IPS DF 6.9 (cell line): ENCODE measurements at places on chromosomes 2 and 18.

DNA sequence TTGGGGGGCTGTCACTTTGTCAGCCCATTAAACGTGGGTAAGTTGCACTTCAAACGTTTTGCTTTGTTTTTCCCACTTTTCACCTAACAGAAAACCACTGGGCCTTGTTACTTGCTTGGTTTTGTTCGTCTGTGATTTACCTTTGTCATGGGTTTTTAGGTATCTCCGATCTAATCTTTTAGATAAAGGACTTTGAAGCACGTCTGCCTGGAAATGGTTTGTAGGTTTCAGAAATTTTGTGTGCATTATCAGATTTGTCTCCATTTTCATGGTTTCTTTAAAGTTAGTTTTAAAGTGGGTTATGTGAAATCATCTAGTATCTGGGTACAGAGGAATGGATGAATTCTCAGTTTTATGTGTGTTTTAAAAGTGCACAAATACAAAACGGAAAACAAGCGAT lies 6.4 kb downstream of the CTDP1 start:
- DNase-seq = no peak

DNA sequence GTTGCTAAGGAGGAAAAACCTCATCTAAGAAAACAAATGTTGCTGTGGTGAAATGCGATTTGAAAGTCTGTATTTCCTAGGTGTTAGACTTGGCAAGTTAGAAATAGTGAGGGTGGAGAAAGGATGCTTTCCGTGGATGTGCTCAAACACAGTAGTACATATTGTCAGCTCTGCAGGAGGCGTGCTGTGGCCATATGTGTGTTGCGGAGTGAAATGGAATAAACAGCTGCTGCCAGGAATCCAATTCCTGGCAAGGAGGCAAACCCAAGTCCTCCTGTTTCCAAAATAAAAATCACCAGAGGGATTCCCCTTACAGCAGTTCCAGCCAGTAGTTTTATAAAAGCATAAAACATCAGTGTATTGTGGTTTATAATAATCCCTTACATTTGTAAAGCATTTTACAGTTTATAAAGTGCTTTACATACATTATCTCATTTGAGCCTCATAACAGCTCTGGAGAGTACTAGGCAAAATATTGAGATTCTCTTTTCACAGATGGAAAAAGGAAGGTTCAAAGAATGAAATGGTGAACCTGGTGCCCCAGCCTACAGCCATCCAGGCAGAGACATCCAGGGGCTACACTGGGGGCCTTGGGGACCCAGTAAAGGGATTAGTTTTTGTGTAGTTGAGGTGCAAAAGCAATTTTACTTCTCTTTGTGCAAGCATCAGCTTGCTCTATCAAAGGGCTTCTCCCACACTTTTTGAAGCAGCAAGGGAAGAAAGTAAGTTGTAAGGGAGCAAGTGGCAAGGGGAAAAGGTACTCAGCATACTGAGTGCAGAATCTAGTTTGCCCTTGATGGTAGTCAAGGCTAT lies 206.0 kb downstream of the AGPS start:
- no peak for DNase-seq

- no peak for DNase-seq
These were observed 56.8 kb downstream of the SLC4A10 start for GRCh38 chr2:161681046-161681445.

DNA sequence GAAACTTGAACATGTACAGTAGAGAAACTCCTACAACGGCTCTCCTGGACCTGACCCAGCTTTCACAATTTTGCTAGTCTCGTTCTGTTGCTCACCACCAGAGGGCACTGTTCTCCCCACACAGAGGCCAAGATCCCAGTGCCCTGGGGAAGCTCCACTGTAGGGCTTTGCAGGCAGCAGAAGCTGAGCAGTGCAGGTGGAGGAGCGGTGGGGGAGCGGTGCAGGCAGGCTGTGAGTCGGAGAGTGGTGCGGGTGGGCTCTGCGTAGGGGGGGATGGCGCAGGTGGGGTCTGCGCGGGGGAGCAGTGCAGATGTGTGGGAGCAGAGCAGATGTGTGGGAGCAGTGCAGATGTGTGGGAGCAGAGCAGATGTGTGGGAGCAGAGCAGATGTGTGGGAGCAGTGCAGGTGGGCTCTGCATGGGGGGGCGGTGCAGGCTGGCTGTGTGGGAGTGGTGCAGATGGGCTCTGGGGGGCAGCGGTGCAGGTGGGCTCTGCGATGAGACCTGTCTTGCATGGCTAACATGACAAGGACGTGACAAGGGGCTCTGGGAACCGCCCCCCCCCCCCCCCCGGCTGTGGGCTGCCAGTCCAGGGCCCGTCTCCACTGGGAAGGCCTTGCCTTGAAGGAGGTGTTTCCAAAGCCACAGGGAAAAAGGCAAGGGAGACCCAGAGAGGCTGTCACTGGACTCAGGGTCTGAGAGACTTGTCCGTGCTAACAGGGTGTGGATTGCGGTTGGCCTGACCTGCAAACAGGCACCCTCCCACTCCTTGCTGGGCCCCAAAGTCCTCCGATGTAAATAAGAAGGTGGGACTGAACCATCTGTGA lies 7.3 kb downstream of the CYS1 start:
- DNase-seq = no peak

GRCh38 chr2:162385536-162385935 lies 41.6 kb downstream of the GCA start:
- no peak for DNase-seq

DNA sequence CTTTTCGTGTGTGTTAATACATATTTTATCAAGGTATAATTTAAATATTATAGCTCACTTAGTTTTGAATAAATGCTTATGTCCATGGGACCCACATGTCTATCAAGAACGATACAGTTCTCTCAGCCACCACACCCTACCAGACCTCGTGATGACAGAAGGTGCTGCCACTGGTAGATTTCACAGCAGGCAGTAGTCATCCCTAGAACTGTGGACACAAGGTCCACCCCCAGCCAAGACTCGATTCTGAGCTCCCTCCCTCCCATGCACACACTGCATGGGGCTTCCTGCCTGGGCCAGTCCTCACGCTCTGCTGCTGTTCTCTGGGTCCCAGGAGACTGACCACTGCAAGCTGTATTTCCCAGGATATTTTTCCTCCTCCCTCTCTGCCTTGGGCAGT lies 26.5 kb upstream of the CREB1 start:
- no peak for DNase-seq

- DNase-seq = no peak
These were observed 75.4 kb downstream of the DYSF start for GRCh38 chr2:71528749-71529148.

GRCh38 chr2:230589497-230590015 lies 123.1 kb upstream of the CAB39 start:
- no peak for DNase-seq

DNA sequence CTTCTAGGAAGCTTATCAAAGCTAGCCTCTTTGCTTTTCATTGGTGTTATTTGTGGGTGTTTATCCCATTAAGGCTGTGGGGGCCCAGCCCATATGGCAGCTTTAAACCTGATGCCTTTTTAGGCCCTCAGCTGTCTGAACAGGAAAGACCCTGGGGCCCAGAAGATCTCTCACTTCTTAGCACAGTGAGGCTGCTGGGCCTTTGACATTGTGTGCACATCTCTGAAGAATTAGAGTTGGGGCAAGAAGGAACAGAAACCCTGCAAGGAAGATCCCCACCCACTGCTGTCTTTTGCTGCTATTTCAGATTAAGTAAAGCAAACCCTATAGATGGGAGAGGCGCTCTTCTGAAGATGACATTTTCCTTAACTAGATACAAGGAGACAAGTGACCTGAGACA lies 250.0 kb downstream of the SMAD2 start:
- no peak for DNase-seq

DNA sequence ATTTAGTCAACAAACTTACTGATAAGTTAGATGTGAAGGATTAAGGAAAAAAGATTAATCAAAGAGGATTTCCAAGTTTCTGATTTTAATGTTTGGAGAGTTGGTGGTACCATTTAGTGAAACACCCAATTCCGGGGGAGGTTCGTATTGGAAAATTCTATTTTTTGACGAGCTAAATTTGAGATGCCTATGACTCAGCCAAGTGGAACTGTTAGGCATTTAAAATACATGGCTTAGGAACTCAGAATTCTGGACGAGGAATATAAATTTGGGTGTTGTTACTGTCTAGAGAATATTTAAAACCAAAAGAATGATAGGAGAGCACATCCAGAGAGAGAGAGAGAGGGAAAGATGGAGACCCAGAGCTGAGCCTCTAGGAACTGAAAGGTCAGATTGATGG lies 103.6 kb downstream of the TMX3 start:
- DNase-seq = no peak

DNA sequence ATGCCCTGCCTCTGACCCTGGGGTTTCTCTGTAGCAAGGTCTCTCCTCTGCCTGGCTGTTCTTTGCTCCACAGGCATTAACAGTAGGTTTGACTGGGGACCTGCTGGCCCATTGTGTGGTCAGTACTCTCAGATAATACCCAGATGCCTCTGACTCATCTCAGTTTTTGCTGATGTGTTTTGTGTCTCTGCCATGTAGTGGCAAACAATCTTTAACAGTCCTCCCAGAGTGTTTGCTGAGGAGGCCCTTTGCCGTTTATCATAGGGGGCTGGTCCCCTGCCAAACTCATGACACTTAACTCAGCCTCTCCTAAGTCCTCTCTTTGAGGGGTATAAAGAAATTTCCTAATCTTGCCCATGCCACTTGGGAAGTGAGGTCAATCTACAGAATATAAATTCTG lies 793.7 kb upstream of the FANCL start:
- DNase-seq = no peak

GRCh38 chr2:74290066-74290465 lies 53.1 kb downstream of the SLC4A5 start:
- no peak for DNase-seq

- DNase-seq = no peak
These were observed 50.9 kb downstream of the MARCO start for GRCh38 chr2:118992740-118993391.

DNA sequence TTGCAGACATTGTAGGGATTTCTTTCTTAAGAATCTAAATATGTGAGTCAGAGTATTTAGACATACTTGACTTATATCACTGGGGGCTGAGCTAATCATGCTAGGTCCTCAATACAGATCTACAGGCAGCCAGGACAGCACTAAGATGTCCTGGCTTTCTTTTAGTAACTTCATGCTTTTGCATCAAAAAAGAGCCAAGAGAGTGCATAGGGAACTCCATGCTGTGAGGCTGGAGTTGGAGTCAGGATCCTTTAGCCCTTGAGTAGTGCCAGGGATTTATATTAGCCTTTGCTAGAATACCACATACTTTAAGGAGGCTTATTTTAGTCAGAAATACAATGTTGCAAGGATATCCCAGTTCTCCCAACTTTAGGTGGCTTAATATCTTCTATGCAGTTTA lies 289.7 kb downstream of the CCDC85A start:
- no peak for DNase-seq

DNA sequence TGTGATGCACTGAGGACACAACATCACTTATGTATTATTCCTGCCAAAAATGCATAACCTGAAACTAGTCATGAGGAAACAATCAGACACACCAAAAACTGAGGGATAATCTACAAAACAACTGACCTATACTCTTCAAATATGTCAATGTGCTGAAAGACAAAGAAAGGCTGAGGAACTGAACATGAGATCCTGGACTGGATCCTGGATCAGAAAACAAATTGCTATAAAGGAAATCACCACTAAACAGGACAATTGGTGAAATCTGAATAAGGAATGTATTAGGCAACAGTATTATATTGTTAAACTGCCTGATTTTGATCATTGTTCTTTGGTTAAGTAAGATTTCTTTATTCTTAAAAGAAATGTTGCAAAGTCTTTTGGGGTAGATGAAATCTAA lies 28.8 kb downstream of the CUL3 start:
- DNase-seq = no peak

GRCh38 chr2:147125145-147125544 lies 719.7 kb upstream of the ACVR2A start:
- DNase-seq = no peak

DNA sequence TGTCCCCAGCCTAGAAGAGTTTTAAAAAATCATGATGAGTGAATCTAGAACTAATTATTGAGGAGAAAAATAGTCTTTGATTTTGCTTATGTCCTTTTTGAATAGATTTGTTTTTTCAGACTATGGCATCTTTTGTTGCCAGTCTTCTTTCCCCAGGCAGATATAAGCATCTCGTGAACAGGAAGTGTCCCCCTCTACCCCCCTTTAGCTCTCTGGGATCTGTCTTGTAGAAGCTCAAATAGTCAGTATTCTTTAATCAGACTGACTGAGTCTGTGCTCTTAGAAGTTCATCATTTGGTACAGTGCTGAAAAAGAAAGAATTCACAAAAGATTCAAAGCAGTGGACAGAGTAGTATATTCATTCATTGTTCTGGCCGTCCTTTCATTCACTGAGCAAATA lies 10.4 kb downstream of the PRKCE start:
- DNase-seq = no peak

- no peak for DNase-seq
These were observed 56.3 kb downstream of the DNAH7 start for GRCh38 chr2:196012314-196012713.

DNA sequence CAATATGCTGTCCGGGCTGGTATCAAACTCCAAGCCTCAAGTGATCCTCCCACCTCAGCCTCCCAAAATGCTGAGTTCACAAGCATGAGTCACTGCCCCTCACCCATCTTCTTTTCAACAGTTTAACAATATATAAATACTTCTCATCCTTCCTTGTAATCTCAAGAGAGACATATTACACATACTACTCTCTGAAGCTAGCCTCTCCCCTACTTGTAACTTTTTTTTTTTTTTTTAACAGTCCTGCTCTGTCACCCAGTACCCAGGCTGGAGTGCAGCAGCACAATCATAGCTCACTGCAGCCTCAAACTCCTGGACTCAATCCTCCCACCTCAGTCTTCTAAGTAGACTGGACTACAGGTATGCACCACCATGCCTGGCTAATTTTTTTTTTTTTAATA lies 5.7 kb downstream of the GFPT1 start:
- DNase-seq = no peak

GRCh38 chr2:219672406-219672805 lies 45.0 kb downstream of the SLC4A3 start:
- DNase-seq = no peak

DNA sequence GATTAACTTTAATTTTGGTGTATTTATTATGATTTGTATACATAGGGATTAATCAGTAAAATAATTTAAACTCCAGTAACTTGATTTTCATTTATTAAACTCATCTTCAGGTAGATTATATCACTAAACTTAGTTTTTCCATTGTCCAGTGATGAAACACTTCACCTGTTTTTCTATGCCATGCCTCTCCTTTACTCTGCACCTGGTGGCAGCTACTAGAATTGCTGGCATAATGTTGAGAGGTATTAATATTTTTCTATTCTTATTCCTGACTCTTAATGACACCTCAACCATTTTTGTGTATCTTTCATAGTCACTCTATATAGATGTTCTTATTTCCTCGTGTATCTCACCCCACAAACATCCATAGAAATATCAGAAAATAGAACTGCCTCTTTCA lies 940.3 kb upstream of the CRIM1 start:
- DNase-seq = no peak

DNA sequence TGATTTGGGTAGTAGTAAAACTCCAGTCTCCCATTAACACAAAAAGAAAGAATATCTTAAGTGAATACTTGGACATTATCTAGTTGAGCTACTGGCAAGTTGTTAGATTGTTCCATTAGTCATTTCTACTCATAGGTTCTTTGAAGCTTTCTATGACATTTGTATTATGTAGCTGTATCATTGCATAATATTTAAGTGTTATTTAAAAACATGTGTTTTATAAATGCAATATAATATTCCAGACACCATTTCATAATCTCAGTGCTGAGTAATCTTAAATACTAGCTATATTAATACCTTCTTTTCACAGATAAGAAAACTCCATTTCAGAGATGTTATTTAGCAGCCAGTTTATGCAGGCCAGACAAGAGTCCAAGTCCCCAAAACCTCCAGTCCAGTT lies 271.9 kb downstream of the NCKAP5 start:
- no peak for DNase-seq
